ENCODE measurements at places on chromosomes 7 and 10.

DNA sequence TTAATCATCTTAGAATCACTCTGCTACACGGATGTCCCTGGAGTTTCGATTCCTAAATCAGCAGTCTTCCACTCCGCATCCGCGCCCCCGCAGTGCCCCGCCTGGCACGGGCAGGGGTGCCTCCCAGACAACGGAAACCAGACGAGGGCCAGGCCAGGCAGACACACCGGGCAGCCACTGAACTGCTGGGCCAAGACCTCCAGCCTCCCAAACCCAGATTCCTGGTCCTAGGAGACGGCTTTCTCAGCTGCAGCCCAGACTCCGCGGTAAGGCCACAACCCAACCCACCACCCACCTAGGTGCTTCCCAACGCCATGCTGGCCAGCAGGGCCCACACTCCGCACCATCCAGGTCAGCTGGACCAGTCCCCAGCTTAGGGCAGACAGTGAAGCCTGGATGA, 33.2 kb downstream of the MAD1L1 start:
- DNase-seq: no peak

DNA sequence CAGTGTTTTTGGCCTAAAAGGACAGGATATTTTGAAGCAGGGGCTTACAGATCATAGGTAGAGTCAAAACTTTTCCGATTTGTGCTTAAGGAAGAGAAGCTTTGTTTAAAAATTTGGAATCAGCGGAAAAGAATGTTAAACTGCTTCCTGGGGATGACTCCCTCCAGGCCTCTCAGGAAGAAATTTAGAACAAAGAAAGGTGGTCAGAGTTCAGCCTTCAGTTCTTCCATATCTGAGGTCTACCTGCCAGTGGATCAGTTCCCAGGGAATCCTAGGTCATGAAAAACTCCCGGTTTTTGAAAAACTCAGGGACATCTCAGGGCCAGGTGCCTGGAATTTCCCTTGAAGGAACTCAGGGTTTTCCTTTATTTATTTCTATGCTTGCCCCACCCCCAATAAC, 100.3 kb downstream of the MCU start:
- DNase-seq: no peak

DNA sequence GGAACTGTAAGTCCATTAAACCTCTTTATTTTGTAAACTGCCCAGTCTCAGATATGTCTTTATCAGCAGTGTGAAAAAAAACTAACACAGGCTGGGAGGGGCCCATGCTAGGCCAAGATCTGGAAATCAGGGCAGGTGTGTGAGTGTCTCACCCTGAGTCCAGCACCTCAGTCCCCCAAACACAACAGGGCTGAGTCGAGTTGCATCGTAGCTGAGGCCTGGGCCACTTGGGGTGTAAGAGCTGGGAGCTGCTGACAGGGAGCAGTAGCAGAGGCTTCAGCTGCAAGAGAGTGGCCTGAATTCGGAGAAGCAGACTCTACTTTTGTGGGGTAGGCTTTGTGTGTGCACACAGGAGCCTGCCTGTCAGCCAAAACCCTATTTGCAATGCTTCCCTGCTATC, 553.1 kb downstream of the PTPRN2 start:
- no peak for DNase-seq

GRCh38 chr7:90738249-90738648, 142.1 kb downstream of the CDK14 start:
- no peak for DNase-seq

GRCh38 chr10:13016426-13016825, 14.9 kb upstream of the CCDC3 start:
- DNase-seq: no peak

- no peak for DNase-seq
These were observed 2.9 kb downstream of the FOXI2 start for GRCh38 chr10:127739908-127740307.

GRCh38 chr10:89379103-89379502, 1.2 kb downstream of the IFIT1B start:
- no peak for DNase-seq

DNA sequence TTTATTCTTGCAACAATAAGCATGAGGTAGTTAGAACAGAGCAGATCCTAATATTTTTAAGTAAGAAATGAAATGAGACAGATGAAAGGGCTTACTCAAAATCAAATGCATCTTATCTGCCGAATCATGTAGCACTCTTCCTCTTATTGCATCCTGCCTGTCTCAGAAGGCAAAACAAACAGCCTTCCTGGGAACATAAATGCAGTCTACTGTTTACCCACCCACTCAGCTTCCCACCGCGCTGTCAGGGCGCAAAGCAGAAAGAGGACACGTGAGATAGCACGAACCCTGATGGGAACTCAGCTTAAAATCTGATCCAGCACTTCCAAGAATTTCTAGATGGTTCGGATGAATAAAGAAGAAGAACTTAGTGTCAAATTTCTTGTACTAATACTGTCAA, 114.4 kb upstream of the CDK1 start:
- DNase-seq: no peak

DNA sequence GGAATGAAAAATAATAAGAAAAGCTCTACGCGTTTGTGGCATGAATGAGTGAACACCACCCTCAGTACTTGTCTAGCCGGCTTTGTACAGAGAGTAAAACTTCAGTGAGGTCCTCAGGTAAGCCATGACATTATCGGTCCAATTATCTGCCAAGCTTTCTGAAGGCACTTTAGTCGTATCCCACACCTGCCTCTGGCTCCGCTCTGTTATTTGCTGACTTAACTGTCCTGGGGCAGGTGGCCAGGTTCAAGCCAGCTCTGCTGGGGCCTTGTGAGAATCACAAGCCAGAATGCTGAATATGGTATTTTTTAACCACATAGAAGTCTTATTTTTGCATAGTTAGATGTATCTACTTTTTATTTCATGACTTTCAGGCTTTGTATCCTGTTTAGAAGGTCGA, 66.0 kb upstream of the FHIP2A start:
- DNase-seq: no peak

DNA sequence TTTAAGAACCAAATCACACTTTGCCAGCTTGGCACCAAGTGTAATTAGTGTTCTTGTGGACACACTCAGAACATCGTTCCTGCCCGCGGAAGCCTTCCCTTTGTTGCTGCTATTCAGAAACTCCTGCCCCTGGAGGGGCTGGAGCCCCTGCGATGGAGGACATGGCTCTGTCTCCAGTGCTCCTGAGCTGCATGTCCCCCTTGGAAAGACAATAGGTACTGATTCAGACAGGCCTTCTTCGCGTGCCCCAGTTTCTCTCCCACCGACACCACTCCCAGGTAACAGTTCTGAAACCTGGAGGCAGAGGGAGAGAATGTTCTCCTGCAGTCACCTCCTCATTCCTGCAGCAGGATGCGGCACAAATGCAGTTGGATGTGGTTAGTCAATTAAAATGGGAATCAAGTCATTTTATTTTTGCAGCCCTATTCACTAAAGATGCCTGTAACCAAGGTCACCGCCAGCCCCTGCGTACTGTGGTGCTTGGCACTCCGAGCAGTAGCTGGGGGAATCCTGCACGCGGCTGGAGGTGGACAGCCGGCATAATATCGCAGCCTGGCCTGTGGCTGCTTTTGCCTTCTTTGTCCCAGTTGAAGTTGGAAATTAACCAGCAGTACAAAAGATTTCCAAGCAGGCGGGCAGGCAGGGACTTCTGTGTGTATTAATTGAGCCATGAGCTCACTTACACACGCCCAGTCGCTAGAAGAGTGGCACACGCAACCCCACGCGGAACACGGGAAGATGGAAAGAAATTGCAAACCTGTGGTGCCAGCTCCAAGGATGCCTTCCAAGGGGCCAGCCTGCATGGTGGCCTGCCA, 205.7 kb downstream of the EBF3 start:
- no peak for DNase-seq

DNA sequence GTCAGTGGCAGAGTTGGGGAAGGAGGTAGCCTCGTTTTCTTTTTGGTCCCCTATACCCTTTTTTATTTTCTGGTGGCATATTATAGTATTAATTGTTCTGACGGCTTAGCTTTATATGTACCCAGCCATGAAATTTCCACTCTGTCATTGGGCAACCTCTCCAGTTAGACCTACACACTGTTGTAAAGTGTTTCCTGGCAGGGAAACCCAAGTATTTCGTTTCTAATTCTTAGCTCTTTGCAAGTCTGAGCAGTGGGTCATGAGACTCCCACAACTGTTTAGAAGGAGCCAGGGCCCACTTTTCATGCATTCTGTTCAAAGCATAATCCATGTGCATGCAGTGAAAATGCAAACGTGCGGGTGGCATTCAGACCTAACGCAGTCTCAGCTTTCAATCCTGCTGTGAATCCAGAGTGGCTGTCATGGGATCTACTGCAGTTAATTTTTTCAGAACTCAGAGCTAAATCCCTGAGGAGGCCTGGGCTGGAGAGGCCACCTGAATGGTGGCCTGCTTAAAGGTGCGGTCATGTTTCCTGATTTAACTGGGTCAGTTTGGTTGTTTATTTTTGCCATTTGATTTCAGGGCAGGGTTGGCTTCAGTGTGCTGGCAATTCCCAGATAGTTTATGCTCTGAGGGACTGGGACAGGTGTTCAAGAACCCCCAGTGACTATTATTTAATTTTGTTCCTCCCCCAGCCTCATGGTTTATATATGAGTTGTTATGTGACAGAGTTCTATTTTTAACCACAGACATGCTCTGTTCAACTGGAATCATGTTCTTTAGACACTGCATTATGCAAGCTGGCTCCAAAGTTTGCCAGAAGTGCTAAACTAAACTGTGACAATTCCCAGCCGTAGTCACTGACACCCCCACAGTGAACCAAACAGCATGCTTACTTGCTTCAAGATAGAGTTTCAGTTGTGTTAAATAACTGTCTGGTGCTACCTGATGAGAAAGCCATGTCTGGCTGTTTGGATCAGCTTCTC, 27.4 kb upstream of the SYPL1 start:
- no peak for DNase-seq

DNA sequence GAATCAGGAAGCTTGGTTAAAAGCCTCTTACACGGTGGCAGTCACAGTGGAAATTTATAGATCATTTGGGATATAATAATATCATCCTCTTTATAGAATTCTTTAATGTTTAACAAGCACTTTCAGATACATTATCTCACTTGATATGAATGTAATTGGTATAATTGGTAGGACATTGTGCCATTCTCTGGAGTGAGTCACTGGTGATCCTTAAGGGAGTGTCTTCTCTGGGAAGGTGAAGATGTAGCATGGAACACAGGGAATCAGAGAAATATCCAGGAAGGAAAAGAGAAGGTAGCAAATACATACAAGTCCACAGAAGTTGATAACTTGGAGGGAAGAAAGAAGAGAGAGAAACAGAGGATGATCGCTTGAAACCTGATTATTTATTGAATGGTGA, 9.8 kb downstream of the PTPRZ1 start:
- DNase-seq: no peak

- no peak for DNase-seq
These were observed 67.3 kb downstream of the XRCC2 start for GRCh38 chr7:152608656-152609055.

GRCh38 chr7:131224996-131225395, 102.7 kb upstream of the MKLN1 start:
- DNase-seq: no peak

DNA sequence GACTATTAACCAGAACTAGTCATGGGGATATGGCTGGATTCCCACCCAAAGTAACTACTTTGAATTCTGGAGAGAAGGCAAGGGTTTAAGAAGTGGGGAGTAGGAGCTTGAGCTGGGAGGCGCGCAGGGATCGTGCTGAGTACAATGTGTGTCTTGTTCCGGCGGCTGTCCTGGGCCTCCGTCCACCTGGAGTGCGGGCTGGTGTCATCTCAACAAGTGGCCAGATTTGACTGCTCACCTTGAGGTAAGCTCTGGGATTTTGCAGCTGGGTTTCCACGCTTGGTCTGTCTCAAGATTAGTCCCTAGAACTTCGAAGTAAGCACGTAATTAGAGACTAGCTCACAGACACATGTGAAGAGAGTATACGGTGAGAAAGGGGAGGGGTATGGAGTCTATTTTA, 49.4 kb downstream of the GLRX3 start:
- DNase-seq: no peak

GRCh38 chr7:2404714-2405119, 1.3 kb downstream of the CHST12 start:
- no peak for DNase-seq

DNA sequence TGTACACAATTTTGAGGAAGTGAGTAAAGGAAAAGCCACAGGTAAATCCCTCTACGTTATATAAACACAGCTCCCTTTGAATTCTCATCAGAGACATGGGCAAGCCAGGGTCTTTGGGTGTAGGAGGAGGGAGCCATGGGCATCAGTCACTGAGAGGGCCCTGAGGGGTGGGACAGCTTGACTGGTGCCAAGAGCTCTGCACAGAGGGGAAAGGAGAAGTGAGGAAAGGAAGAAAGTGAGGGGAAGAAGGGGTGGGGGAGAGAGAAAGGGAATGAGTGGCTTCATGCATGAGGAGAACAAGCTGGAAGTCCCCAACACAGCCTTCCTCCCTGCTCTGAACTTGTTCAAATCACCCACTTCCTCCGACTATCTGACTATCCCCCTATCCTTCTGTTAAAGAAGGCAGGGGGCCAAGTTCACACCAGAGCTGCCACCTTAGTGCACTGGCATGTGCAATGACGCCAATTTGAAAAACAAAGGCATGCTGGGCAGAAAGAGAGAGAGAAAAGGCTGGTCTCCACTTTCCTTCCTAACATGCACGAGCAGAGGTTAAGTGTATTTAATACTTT, 16.4 kb upstream of the RNF148 start:
- peak; percentile 58 for DNase-seq

DNA sequence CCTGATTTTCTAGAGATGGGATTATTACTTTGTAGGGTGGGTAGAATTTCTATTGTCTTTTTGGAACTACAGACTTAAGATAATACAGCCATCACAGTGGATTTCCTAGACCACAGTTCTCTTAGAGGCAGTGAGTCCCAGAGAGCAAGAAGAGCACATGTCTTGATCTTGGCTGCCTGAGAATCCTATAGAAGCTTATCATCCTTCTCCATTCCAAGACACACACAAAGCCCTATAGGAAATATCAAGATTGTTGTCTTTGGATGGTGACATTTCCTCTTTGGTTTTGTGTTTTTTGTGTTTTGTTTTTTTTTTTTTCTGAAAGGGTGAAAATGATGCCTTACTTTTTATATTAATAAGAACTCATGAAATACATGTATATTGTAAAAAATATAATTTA, 143.1 kb downstream of the AHR start:
- DNase-seq: no peak

DNA sequence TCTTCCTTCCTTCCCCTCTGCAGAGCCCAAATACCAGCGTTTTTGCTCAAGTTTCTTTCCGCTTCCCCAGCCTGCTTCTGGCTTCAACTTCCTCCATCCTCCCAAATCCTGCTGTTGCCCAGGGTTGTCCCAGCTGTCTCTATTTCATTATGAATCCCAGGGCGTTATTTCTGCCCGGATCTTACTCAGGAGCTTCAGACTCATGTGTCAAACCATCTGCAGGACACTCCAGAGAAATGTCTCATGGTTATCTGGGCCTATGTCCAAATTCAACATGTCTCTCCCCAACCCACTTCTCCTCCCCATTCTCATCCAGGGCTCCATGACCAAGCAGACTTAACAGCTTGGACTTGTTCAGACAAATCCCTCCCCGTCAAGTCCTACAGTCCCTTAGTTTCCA, 15.6 kb downstream of the ARHGAP22 start:
- no peak for DNase-seq

DNA sequence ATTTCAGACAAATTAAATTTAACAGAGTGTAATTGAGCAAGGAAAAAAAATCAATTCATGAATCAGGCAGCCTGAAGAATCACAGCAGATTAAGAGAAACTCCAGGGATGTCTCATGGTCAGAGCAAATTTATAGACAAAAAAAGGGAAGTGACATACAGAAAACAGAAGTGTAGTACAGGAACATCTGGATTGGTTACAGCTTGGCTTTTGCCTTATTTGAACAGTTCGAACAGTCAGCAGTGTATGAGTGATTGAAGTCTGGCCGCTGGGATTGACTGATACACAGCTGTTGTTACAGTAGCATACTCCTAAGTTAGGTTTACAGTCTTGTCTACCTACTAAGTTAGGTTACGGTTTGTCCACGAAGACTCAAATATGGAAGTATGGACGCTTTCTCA, 255.3 kb downstream of the HPSE2 start:
- DNase-seq: no peak
